ENCODE measurements at places on chromosomes 5 and 9.

GRCh38 chr9:134258332-134258731, 67.9 kb upstream of the RXRA start:
- H3K4me3 ChIP-seq: no peak overlapping the region
- no peaks in the 10 kb centered on the region for H3K36me3 ChIP-seq
- H3K27me3 ChIP-seq: peaks cover 3% of the 10 kb centered on the region
- DNase-seq: no peak
- H3K4me1 ChIP-seq: no peaks in the 10 kb centered on the region

DNA sequence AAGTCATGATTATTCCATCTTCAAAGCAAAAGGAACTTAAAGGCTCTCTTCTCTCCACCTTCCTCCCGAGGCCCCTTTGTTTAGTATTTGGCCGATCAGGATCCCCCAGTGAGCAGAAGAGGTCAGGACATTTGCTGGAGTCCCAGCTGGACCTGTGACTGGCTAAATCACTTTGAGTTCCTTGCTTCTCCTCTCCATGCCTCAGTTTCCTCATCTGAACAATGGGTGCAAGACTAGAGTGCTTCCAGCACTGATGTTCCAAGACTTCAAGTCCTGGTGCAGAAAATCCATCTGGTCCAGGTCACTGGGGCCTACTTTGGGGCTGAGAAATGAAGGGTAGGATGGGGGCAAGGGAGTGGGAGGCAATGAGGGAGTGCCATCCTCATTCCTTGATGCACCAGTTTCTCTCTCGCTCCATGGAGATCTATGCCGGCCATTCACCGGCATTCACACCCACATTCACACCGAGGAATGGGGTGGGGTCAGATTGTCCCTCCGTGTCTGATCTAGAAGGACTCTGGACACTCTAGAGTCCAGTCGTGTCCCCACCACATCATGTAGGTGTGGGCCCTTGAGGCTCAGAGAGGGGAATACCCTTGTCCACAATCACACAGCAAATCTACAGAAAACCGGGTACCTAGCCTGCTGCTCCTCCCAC, 38.7 kb upstream of the IL17B start:
- peak; percentile 27 for DNase-seq
- no peaks in the 10 kb centered on the region for H3K27me3 ChIP-seq
- no peaks in the 10 kb centered on the region for H3K36me3 ChIP-seq
- no peak overlapping the region for H3K27ac ChIP-seq
- no peak overlapping the region for H3K4me3 ChIP-seq

GRCh38 chr5:150245111-150245789, 44.3 kb downstream of the CAMK2A start:
- DNase-seq: no peak
- no peak overlapping the region for H3K27ac ChIP-seq
- no peaks in the 10 kb centered on the region for H3K36me3 ChIP-seq

- DNase-seq: no peak
- H3K4me3 ChIP-seq: no peak overlapping the region
- H3K27ac ChIP-seq: no peak overlapping the region
- H3K4me1 ChIP-seq: no peaks in the 10 kb centered on the region
Measured at GRCh38 chr9:102768002-102768401, 227.1 kb upstream of the CYLC2 start.

DNA sequence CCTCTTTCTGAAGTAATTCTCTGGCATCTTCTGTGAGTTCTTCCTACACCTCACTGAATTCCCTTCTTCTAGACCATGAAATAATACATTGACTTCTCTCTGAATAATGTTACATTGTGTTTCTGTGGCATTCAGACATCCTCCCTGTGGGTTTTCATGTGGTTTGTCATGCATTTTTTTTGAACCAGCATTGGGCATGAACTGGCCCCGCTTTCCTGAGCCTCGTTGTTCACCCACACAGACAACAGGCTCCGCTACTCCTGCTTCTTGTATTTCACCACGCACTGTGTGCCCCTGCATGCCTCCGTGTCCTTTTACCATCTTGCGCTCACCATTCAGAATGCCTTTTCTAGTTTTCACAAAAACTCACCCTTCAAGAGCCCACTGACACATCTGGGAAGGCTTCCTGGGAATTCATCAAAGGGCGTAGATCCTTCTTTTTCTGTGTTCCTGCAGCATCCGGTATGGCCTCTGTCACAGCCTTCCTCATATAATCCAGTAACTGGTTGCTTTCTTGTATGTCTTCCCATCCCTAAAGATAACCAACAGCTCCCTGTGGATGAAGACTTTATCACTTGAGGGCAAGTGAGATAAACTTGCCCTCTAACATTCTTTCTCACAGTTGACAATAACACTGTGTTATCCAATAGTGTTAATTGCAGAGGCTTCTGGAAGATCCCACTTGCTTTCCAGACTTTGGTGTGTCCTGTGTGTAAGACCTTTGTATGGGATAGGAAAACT, 51.5 kb upstream of the ADAMTSL1 start:
- H3K4me3 ChIP-seq: no peak overlapping the region
- DNase-seq: no peak
- H3K36me3 ChIP-seq: no peaks in the 10 kb centered on the region
- H3K27ac ChIP-seq: no peak overlapping the region

DNA sequence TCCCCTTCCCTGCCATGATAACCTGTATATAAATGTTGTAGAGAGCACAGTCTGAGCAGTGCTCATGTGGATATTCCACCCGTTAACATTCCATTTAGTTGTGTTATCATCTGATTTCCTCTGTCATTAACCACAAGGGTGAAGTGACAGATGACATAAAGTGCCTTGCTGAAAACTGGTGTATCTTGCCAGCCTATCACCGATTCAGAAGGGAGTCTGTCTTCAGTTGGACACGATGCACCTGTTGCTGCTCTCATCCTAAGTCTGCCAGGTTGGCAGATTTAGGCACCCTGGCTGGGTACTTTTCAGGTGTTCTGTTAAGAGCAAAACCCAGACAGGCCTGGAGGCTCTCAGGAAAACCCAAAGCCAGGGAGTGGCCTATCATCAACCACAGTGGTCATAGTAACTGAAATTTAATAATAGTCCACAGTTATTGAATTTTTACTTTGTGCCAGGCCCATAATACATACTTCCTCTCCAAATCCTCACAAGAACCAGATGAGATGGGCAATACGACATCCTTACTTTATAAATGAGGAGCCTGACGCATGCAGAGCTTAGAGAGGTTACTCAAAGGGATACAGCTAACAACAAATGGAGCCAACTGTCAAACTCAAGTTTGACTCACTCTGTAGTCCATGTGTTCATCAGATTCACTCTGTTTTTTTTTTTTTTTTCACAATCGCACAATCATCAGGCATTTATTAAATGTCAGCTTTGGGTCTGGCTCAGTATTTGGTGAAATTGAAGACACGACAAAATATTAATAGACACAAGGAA, 100.7 kb upstream of the SPRY4 start:
- H3K4me3 ChIP-seq: no peak overlapping the region
- no peak for DNase-seq
- H3K4me1 ChIP-seq: peaks cover 11% of the 10 kb centered on the region

GRCh38 chr5:112886975-112887374, 25.9 kb downstream of the SRP19 start:
- H3K36me3 ChIP-seq: peaks cover 99% of the 10 kb centered on the region
- no peaks in the 10 kb centered on the region for H3K4me1 ChIP-seq
- no peak overlapping the region for H3K27ac ChIP-seq
- H3K27me3 ChIP-seq: no peaks in the 10 kb centered on the region
- no peak for DNase-seq

GRCh38 chr9:6928863-6929262, 171.1 kb downstream of the KDM4C start:
- H3K4me3 ChIP-seq: no peak overlapping the region
- H3K27me3 ChIP-seq: no peaks in the 10 kb centered on the region
- peaks cover 12% of the 10 kb centered on the region for H3K36me3 ChIP-seq

Measured in spleen (tissue), 13 donors.